ENCODE measurements at places on chromosomes 3 and 15. TPM values are rescaled to one million over a fixed set of nuclear protein-coding genes. Genes with fewer than 3 reads are reported as not detected.

Gene FETUB
- total RNA-seq = not detected

Gene TRAT1
- total RNA-seq = not detected

Gene ARL6IP5
- 179 TPM for total RNA-seq

Gene TPRG1
- 0.13 TPM for total RNA-seq

Gene A4GNT
- total RNA-seq = not detected

Gene ADAMTS9
- total RNA-seq = 34.4 TPM

Gene MITF
- 20.7 TPM for total RNA-seq

Gene DALRD3
- total RNA-seq = 34.3 TPM

Gene RARRES1
- total RNA-seq = 88.2 TPM

Gene MUSTN1
- not detected for total RNA-seq

Gene EHHADH
- total RNA-seq = 4.1 TPM

Gene LMOD3
- total RNA-seq = 0.08 TPM

Gene GPD1L
- total RNA-seq = 14.9 TPM

Gene GOLGA6D
- not detected for total RNA-seq

Gene KNG1
- not detected for total RNA-seq

Gene PTPRG
- 27.2 TPM for total RNA-seq

Gene GPR87
- total RNA-seq = not detected

Gene PPP1R14D
- not detected for total RNA-seq

Gene CCR8
- total RNA-seq = not detected

Gene WNT5A
- 304 TPM for total RNA-seq

Gene CCR3
- not detected for total RNA-seq

Gene LRRN1
- total RNA-seq = 0.40 TPM

Gene CPNE9
- total RNA-seq = not detected

Gene OXTR
- total RNA-seq = 4.3 TPM

Gene HIGD2B
- not detected for total RNA-seq

Gene MYO9A
- total RNA-seq = 13.1 TPM

Gene NR2E3
- not detected for total RNA-seq

Gene SYNPR
- not detected for total RNA-seq

Gene TRH
- total RNA-seq = not detected

Gene PLA2G4F
- total RNA-seq = not detected

Gene SLC41A3
- 53.4 TPM for total RNA-seq

Gene ARID3B
- 0.72 TPM for total RNA-seq

Gene LAMB2
- total RNA-seq = 246 TPM

Gene ZDHHC23
- 0.39 TPM for total RNA-seq

Gene DNASE1L3
- total RNA-seq = not detected

Gene TRPM1
- total RNA-seq = not detected

Gene BCHE
- total RNA-seq = 28.6 TPM

Gene HYAL1
- 4.5 TPM for total RNA-seq

Gene NOX5
- 0.39 TPM for total RNA-seq

Gene PRTG
- 1.6 TPM for total RNA-seq

Gene FBXL2
- 10.0 TPM for total RNA-seq

Gene GOLGA8R
- 0.08 TPM for total RNA-seq

Gene DNAJC17
- 63.8 TPM for total RNA-seq

Gene THRB
- 2.8 TPM for total RNA-seq

Gene B2M
- total RNA-seq = 1,994 TPM

Gene ZIC1
- total RNA-seq = not detected

Gene ASTE1
- 2.8 TPM for total RNA-seq

Gene NTRK3
- total RNA-seq = 0.26 TPM

Gene ZIC4
- total RNA-seq = not detected

Gene EPHB1
- 0.65 TPM for total RNA-seq

Gene TGM5
- total RNA-seq = not detected

Gene SOX14
- not detected for total RNA-seq

Gene NLGN1
- total RNA-seq = 1.4 TPM

Gene IGSF11
- total RNA-seq = not detected

Gene TEX55
- not detected for total RNA-seq

Gene TERC
- total RNA-seq = 424 TPM
